LNCaP clone FGC (cell line): ENCODE measurements at places on chromosomes 16 and 17.
A peak's percentile ranks its signal among the peaks of the same experiment; 100 is the strongest.

DNA sequence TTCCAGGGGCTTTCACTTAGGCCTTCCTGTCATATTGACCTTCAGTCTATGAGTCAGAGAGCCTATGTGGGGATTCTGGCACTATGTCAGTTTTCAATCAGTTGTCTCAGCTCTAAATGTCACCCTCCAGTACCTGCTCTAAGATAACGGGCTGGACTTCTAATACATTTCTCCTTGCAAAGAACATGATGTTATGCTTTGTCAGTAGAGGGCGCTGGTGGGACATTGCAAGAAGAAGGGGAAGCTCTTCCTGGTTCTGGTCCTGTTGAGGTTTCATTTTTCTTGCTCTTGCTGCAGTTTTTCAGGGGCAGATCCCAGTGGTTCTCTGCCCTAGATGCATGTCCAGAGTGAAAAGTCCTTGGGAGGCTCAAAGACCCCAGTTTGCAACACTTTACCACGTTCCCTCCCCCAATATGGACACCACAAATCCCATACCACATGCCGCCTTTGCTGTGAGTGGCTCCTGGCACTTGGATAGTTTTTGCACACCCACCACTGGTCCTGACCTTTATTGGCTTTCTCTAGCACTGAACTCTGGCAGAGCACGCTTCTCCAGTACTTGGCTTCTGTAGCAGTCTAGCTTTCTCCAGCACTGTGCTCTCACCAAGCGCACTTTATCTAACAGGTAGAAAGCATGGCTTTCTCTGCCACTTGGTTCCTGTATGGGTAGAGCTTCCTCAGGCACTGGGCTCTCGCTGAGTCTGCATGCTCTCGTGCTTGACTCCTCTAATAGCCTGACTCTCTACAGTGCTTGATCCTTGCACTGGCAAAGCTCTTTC, 49.0 kb downstream of the BCL7C start:
- peak; percentile 75 for DNase-seq

GRCh38 chr17:20562587-20562986, 16.9 kb upstream of the CDRT15L2 start:
- DNase-seq: no peak

- no peak for DNase-seq
These were observed 5.1 kb downstream of the RGS11 start for GRCh38 chr16:270381-271255.

GRCh38 chr17:65173976-65174683, 37.0 kb downstream of the RGS9 start:
- no peak for DNase-seq

DNA sequence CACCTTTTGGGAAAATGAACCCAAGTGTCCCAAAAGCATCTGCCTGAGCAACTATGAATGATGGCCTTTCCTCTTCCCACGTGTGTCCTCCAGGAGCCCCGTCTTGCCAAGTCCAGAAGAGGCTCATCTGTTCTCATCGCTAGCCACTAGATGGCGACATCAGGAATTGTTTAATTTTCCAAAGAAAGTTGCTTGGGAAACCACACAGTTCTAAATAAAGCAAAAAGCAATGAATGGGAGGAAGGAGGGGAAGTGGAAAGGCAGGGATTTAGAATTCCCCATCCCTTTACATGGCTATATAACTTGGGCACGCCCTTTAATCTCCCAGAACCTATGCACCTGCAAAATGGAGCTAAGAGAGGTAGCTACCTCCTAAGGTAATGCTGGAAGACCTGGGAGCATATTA, 9.0 kb upstream of the CDH5 start:
- DNase-seq: peak; percentile 41

- DNase-seq: no peak
These were observed 121.1 kb upstream of the XYLT1 start for GRCh38 chr16:17591655-17592405.

- DNase-seq: no peak
These were observed 4.2 kb downstream of the PSMD12 start for GRCh38 chr17:67362173-67362572.

GRCh38 chr17:42274812-42275526, 1.2 kb downstream of the STAT5B start:
- no peak for DNase-seq

- DNase-seq: no peak
These were observed 610 bp downstream of the VPS4A start for GRCh38 chr16:69311533-69312387.

DNA sequence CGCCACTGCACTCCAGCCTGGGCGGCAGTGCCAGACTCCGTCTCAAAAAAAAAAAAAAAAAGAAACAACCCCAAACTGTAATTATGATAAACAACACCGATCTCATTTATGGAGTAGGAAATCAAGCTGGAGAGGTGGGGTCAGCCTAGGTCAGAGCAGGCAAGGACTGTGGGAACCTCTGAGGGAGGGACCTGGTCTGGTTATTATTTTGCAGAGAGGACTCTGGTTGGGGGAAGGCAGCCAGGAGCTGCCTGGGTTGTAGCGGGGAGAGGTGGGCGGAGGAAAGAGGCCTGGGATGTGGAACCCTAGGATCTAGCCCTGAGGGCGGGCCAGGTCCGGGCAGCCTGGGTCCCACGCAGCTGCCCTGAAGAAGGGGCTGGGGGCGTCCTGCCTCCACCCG, 10.9 kb upstream of the HS3ST6 start:
- no peak for DNase-seq

GRCh38 chr16:47779201-47780016, 318.3 kb downstream of the PHKB start:
- DNase-seq: no peak

GRCh38 chr16:8847145-8847544, 21.7 kb downstream of the CARHSP1 start:
- DNase-seq: no peak

DNA sequence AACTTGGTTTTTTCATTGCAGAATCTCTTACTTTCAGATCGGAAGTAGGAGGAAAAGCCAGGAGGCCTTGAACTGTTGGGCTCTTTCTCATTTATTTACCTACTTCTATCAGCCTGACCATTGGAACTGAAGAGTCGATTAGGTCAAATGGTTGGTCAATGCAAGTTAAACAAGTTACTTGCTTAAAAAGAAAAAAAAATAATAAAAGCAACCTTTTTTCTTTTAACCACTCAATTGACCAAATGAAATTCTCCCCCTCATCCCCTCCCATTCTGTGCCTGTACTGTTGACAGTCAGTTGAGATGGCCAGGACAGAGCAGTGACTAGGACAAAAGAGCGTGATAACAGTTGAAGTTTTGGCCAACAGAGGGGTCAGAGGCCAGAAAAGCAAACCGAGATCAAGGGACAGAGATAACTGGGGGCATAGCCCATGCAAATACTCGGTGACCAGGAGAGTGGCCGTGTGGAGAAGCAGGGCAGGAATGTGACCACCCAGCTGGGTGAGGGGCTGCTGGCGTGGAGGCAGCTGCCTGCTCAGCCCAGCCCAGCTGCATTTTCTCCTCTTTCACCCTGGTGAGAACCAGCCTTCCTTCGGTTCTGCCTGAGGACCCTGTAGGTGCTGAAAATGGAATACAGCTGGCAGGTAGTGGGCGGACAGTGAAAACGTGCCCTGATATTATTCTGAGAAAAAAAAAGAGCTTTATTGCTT, 72.2 kb downstream of the HS3ST3B1 start:
- DNase-seq: no peak

DNA sequence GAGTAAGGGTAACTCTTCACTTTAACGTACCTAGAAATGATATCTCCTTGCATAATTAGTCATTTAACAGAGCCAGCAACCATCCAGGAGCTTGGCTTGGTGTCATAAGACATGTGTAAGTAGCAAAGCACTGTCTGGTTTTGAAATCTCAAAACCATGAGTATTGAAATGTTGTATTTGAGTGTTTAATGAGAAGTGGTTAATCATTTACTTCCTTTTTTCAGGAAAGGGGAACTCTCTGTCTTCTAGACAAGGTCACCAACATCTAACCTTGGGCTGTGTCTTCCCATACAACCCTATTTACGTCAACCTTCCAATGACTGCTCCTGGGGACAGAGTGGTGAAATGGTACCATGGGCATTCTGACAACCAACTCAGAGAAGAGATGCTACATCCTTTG, 27.1 kb downstream of the PMP22 start:
- no peak for DNase-seq

- DNase-seq: no peak
These were observed 44.2 kb downstream of the MARF1 start for GRCh38 chr16:15598648-15599190.

- DNase-seq: no peak
These were observed 150.0 kb downstream of the HS3ST4 start for GRCh38 chr16:25841761-25842160.

- DNase-seq: peak; percentile 42
These were observed 60.4 kb downstream of the SLFN11 start for GRCh38 chr17:35312790-35313711.

GRCh38 chr17:57644326-57644725, 100.8 kb downstream of the CCDC182 start:
- DNase-seq: no peak

DNA sequence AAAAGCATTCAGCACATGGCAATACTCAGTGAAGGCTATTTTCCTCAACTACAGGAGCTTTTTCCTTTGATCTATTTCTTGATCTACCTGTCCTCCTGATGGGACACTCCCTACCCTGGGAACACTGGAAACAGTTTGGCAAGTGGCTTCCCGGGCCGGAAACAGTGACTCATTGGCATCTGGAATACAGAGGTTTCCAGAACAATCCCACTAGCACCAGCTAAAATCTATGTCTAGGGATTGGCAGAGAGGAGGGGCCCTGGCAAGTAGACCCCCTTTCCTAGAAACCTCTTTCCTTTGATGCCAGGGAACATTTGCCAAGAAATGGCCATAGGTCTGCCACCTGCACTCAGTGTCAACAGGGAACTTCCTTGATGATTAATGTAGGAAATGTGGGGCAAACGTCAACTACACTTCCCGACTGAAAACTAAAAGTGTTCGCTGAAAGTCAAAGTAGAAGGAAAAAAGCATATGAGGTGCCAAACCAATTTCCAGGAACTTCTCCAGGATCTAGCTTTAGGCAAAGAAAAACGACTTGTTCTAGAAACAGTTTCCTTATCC, 30.4 kb upstream of the FBXW10B start:
- DNase-seq: peak; percentile 28

- peak; percentile 49 for DNase-seq
These were observed 195.5 kb upstream of the TNRC6C start for GRCh38 chr17:77763023-77763422.

- no peak for DNase-seq
These were observed 76.5 kb upstream of the CDH5 start for GRCh38 chr16:66289986-66290385.

DNA sequence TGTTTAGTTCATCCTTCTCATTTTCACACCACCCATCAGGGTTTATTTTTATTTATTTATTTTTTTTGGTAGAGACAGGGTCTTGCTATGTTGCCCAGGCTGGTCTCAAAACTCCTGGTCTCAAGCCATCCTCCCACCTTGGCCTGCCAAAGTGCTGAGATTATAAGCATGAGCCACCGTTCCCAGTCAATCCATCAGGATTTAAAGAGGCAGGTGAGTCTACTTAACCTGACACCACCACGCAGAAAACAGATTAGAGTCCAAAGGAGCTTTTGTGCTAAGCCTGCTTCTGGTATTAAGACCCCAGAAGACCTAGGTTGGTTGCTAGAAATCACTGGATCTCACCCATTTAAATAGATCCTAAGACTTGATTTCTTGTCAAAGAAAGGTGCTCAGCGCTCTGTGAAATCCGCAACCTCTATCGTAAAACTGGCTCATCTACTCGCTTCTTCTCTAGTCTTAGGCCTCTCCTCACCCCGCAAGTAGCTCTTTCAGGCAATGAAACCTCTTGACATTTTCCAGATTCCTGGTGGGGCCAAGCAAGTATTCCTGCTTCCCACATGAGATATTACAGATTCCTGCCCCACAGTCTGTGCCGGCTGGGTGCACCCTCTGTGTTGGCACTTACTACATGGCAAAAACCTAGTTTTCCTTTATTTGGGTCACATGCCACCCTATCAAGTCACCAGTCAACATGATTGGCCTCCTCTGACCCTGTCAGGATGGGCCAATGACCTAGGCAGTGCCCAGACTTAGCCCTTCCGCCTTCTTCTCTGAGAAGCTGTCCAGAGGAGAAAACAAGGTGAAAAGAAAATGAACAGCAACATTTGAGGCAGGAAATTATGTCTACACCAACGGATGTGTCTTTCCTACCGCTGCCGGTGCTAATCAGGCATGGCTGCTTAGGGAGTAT, 9.0 kb downstream of the PITPNA start:
- DNase-seq: no peak

DNA sequence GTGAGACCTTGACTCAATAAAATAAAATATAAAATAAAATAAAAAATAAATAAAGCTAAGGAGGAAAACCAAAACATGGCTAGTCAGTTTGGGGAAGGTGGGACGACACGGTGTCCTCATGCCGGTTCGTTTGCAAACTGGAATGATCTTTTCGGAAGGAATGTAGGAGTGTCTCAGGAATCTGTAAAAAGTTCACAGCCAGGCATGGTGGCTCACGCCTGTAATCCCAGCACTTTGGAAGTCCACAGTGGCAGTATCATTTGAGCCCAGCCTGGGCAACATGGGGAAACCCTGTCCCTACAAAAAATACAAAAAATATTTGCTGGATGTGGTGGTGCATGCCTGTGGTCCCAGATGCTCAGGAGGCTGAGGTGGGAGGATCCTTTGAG, 14.7 kb upstream of the RPTOR start:
- DNase-seq: no peak

- no peak for DNase-seq
These were observed 807 bp upstream of the LYRM9 start for GRCh38 chr17:27893841-27894503.
